CD14-positive monocyte (primary cell): ENCODE measurements at places on chromosomes 4 and X.

GRCh38 chr4:164730705-164731393 is 23.1 kb upstream of the SMIM31 start:
- no peak for DNase-seq
- no peaks in the 10 kb centered on the region for H3K4me1 ChIP-seq
- no peaks in the 10 kb centered on the region for H3K36me3 ChIP-seq
- no peaks in the 10 kb centered on the region for H3K27me3 ChIP-seq

DNA sequence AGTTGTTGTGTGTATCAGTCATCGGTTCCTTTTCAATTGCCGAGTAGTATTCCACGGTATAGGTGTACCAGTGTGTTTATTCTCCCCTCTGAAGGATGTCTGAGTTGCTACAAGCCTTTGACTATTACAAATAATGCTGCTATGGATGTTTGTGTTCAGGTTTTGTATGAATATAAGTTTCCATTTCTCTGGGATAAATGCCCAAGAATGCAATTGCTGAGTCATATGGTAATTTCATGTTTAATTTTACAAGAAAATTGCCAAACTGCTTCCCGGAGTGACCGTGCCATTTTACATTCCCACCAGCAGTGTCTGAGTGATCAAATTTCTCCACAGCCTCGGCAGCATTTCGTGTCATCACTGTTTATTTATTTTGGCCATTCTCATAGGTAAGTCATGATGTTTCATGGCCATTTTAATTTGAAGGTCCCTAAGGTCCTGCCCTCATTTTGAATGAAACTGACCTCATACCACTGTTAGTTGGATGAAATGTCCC is 73.9 kb downstream of the IRF2 start:
- peaks cover 36% of the 10 kb centered on the region for H3K4me1 ChIP-seq
- H3K27ac ChIP-seq: no peak overlapping the region
- H3K27me3 ChIP-seq: no peaks in the 10 kb centered on the region
- no peak for DNase-seq
- H3K36me3 ChIP-seq: peaks cover 66% of the 10 kb centered on the region

DNA sequence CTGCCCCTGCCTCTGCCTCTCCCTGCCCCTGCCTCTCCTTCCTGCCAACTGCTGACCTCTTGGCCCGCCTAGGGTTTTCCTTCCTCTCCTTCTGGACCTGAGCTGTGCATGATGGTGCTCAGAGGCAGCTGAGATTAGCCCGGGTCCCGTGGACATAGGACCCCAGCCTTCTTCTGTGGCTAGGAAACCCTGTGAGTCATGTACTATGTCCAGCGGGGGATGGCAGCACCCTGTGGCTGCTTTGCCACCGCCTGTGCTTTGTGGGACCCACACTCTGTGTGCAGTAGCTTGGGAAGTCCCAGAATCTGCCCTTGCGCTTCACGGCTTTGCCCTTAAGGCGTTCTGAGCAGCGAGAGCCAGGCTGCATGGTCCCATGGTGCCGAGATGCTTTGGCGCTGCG is 105.5 kb upstream of the PSAPL1 start:
- no peak overlapping the region for H3K27ac ChIP-seq
- DNase-seq: peak; percentile 26
- no peak overlapping the region for H3K4me3 ChIP-seq

DNA sequence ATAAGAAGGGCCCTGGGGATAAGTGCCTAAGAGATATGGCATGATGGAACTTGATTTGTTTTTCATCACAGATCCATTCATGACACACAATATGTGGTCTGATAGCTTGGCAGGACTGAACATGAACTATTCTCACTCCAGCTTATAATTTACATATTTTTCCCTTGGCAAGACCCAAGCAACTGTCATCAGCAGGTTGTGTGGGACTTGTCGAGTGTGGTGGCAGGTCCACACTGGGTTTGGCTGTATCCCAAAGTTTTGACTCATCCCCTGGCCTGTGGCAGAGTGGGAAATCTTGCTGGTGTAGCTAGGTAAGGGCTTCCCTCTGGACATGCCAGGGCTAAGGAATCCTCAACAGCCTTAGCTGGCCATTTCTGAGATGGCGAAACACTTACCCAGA is 81.0 kb upstream of the STIM2 start:
- H3K36me3 ChIP-seq: no peaks in the 10 kb centered on the region
- H3K4me3 ChIP-seq: no peak overlapping the region
- no peak overlapping the region for H3K27ac ChIP-seq
- DNase-seq: no peak
- H3K27me3 ChIP-seq: no peaks in the 10 kb centered on the region

- no peaks in the 10 kb centered on the region for H3K27me3 ChIP-seq
- peaks cover 38% of the 10 kb centered on the region for H3K4me1 ChIP-seq
- no peaks in the 10 kb centered on the region for H3K36me3 ChIP-seq
Observed at GRCh38 chr4:140790765-140791164, 34.6 kb upstream of the TBC1D9 start.

- no peaks in the 10 kb centered on the region for H3K4me1 ChIP-seq
- H3K27ac ChIP-seq: no peak overlapping the region
- DNase-seq: no peak
- no peaks in the 10 kb centered on the region for H3K36me3 ChIP-seq
Observed at GRCh38 chrX:106959901-106960300, 39.7 kb downstream of the CLDN2 start.

- no peak overlapping the region for H3K4me3 ChIP-seq
- H3K27ac ChIP-seq: no peak overlapping the region
- H3K27me3 ChIP-seq: no peaks in the 10 kb centered on the region
Observed at GRCh38 chrX:10280071-10280470, 123.3 kb downstream of the CLCN4 start.

DNA sequence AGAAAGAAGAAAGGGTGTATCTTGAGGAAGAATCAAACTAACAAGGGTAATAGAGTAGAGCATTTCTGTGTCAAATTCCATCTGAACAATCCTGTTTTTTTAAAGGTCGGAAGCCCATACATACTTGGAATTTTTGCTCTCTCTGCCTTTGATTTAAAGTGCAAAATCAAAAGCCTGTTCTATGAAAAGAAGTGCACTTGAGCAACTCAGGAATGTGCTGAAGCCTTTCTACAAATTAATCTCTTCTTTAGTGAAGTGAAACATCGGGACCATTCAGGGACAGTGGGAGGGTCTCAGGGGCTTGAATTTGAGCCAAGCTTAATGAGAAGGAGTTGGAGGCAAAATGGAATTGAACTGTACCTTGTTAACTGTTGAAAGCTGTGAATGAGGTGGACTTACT is 1008.5 kb upstream of the LCORL start:
- no peaks in the 10 kb centered on the region for H3K27me3 ChIP-seq
- H3K36me3 ChIP-seq: no peaks in the 10 kb centered on the region
- no peak for DNase-seq
- no peaks in the 10 kb centered on the region for H3K4me1 ChIP-seq
- no peak overlapping the region for H3K27ac ChIP-seq

DNA sequence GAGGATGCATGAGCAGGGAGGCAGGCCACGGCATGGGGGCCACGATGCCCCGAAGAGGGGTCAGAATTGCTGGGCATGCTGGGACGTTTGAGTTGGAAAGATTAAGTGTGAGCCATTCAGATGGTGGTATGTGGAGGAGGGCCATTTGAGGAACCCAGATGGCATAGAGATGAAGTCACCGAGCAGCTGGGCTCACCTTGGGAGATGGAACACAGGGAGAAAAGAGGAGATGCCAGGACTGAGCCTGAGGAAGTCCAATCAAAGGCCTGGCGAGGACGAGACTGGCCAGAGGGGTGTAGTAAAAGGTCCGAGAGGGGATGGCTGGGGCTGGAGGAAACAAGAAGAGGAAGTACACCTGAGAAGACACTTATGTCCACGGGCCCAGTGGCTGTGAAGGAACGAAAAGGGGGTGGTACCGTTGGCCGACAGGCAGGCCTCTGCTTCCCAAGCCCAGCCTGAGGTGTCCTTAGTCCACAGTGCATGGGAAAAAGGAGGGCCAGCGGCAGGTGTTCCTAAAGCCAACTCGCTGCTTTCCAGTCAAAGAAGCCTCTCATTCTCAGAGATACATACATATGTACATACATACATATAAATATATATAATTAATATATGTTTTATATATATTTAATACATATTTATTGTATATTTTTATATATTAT is 54.6 kb upstream of the CLCN4 start:
- DNase-seq: no peak
- H3K27ac ChIP-seq: no peak overlapping the region
- no peak overlapping the region for H3K4me3 ChIP-seq
- peaks cover 12% of the 10 kb centered on the region for H3K4me1 ChIP-seq
- no peaks in the 10 kb centered on the region for H3K27me3 ChIP-seq

DNA sequence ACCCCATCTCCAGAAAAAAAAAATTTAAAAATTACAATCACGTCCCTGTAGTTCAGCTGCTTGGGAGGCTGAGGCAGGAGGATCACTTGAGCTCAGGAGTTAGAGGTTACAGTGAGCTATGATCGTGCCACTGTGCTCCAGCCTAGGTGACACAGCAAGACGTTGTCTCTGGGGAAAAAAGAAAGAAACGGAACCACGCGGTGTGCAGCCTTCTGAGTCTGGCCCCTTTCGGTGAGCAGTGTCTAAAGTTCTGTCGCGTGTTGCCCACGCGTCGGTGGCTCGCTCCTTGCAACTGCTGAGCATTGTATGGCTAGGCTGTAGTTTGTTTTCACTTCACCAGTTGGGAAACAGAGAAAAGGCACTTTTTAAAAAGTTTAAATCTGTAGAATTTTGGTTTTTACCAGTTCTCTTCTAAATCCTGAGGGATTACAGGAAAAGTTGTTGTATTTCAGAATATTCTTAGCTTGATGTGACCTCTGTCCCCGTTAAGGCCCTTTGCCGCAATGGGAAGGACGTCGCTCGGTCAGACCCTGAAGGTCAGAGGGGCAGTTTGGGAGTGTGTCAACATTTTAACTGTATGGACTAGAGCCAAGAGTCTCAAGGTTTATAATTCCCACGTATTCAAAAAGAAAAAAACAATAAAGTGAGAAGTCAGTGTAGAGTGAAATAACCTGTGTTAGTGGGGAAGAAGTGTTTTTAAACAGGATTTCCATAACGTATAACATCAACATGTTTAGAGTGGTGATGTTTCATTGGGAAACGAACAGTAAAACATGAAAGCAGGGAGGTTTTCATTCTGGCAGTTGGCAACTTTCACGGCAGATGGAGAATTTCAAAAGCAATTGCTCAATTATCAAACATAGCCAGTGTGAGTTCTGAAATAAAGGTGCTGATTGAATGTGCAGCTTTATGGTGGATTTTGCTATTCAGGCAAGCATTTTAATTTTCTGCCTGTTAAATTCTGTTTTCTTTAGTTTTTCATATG is 45.8 kb upstream of the MSANTD1 start:
- DNase-seq: peak; percentile 20
- H3K4me3 ChIP-seq: no peak overlapping the region
- H3K4me1 ChIP-seq: peaks cover 25% of the 10 kb centered on the region

GRCh38 chr4:20109391-20109790 is 142.3 kb upstream of the SLIT2 start:
- H3K27me3 ChIP-seq: no peaks in the 10 kb centered on the region
- peak; percentile 62 for DNase-seq
- H3K4me3 ChIP-seq: no peak overlapping the region
- no peaks in the 10 kb centered on the region for H3K4me1 ChIP-seq
- no peak overlapping the region for H3K27ac ChIP-seq

DNA sequence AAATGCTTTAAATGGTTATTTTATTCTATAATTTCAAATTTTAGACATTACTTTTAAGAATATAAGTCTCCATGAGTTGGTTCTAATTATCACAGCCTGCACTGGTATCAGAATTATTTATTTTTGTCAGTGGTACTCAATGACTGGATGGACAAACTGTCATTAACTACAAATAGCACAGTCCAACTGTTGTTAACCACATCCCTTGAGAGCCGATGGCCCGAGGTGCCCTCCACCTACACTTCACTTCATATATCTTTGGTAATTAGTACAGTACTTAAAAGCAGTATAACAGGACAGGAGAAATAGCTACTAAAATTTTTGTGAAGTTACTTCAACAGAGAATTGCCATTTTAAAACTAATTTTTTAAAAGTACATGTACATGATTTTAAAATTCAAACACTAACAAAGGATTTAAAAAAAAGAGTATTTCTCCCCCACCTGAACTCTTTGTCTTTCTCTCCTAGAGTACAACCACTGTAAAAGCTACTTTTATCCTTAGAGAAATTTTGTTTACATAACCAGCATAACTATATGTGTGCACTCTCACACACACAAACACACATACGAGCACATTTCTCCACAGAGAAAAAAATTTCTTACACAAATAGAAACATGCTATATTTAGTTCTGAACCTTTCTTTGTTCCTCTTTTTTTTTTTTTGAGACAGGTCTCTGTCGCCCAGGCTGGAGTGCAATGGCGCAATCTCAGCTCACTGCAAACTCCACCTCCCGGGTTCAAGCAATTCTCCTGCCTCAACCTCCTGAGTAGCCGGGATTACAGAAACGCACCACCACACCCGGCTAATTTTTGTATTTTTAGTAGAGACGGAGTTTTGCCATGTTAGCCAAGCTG is 6.5 kb downstream of the TIFA start:
- H3K4me3 ChIP-seq: no peak overlapping the region
- DNase-seq: peak; percentile 28
- peak overlapping the region; percentile 33 for H3K27ac ChIP-seq
- H3K36me3 ChIP-seq: peaks cover 30% of the 10 kb centered on the region
- H3K27me3 ChIP-seq: no peaks in the 10 kb centered on the region

- H3K4me1 ChIP-seq: no peaks in the 10 kb centered on the region
- H3K4me3 ChIP-seq: no peak overlapping the region
- DNase-seq: no peak
- no peak overlapping the region for H3K27ac ChIP-seq
- no peaks in the 10 kb centered on the region for H3K27me3 ChIP-seq
Observed at GRCh38 chr4:93433840-93434239, 394.7 kb upstream of the ATOH1 start.

DNA sequence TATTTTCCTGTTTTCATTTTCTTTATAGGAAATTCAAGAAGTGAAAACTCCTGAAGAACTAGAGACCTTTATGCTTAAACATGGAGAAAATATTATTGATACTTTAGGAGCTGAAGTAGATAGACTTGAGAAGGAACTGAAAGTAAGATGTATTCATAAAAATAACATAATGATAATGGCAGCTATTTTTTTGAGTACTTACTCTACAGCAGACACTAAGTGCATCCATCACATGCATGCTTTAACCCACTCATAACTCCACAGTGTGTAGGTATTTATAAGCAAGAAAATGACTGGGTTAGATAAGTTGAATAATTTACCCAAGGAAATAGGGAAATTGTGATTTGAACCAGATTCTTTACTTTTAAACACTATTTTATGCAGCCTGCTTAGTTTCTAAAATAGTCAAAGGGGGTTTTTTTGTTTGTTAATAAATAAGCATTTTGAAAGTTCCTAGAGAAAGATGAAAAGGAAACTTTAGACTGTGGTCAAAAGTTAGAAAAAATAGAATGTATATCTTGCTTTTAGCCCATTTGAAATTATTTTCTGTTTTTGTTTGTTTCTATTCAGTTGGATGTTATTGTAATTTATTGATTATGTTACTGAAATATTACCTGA is 74.2 kb downstream of the BEND4 start:
- H3K4me1 ChIP-seq: no peaks in the 10 kb centered on the region
- H3K27ac ChIP-seq: no peak overlapping the region
- H3K27me3 ChIP-seq: no peaks in the 10 kb centered on the region
- no peak overlapping the region for H3K4me3 ChIP-seq
- peaks cover 51% of the 10 kb centered on the region for H3K36me3 ChIP-seq
- DNase-seq: no peak
